Stimulated activated CD4-positive, alpha-beta T cell treated with anti-CD3 and anti-CD28 coated beads, Interleukin-2, amount 100 ng/mL, for 4 hours (primary cell): ENCODE measurements at places on chromosomes 11 and 22.

DNA sequence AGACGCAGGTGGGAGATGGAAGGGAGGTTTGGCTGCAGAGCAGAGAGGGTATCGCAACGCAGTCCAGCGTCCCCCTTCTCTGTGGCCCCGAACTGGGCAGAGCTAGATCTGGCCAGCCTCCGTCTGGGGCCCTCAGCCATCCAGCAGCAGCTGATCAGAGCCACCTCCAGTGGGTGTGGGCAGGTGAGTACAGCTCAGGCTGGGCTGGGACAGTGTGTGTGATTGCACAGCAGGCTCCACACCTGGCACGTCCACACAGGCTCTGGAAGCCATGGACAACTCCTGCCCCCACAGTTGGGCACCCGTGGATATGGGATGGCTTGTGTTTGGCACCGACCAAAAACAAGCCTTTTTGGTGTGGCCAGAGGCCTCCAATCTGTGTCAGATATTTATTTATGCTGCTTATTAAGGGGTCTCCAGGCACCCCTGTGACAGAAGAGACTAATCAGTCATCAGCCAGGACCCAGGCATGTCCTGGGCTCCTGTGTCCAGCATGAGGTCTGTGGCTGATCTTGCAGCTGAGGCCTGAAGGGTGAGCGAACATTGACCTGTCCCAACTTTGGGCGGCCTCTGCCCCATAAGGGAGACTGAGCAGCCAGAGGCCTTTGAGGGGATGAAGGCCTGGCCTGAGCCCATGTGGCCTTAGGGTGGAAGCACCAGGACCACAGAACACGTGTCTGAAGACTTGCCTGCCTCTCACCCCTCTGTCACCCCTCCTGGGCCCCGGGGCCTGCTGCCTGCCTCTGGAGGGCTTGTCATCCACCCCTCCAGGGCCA lies 18.6 kb downstream of the POLR3H start:
- no peak for DNase-seq

DNA sequence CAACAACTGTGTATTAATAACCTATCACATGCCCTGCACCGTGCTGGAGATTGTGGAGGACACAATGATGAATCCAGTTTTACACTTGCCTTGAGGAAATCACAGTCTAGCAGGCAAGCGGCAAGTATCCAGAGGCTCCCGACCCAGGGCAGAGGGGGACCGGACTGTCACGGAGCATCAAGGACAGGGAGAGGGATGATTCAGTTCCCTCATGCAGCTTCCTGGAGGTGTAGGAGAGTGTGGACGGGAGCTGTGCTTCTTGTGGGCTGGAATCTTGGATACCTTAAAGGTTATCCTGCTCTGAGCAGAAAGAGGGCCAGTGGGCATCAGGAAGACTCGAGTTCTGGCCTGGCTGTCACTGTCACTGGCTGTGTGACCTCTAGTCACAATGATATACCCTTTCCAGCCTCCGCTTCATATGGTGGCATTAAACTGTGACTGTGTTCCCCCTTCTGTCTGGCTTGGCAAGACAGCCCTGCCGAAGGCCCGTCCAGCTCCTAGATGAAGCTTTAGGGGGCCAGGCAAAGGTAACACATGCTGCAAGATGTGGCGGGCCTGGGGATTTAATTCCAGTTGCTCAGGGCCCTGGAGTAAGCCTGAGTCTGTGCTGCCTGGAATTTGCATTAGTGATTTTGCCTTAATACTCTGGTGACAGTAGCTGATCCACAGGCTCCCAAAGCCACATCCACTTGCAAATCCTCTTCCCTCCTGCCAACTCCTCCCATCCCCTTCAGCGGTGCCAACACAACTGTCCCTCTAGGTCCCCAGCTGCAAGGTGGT lies 162.8 kb downstream of the DSCAML1 start:
- DNase-seq = no peak

- no peak for DNase-seq
These were observed 33.6 kb downstream of the TMEM184B start for GRCh38 chr22:38239101-38239761.

DNA sequence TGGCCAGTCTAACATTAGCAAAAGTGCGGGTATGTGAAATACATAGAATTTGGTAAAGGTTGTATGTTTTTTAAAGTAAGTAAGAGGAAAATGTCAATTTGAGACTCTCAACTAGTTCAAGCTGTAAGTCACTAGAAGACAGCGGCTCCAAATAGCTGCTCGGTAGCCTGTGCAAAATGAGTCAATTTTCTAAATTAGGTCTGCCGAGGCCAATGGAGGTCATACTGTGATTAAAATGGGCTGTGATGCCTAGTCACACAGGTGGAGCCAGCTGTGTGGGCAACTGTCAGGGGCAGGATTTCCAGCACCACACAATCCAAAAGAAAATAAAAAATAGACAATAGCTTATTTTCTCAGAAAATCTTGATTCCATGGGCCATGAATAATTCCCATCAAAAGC lies 32.3 kb downstream of the KCNA4 start:
- no peak for DNase-seq

DNA sequence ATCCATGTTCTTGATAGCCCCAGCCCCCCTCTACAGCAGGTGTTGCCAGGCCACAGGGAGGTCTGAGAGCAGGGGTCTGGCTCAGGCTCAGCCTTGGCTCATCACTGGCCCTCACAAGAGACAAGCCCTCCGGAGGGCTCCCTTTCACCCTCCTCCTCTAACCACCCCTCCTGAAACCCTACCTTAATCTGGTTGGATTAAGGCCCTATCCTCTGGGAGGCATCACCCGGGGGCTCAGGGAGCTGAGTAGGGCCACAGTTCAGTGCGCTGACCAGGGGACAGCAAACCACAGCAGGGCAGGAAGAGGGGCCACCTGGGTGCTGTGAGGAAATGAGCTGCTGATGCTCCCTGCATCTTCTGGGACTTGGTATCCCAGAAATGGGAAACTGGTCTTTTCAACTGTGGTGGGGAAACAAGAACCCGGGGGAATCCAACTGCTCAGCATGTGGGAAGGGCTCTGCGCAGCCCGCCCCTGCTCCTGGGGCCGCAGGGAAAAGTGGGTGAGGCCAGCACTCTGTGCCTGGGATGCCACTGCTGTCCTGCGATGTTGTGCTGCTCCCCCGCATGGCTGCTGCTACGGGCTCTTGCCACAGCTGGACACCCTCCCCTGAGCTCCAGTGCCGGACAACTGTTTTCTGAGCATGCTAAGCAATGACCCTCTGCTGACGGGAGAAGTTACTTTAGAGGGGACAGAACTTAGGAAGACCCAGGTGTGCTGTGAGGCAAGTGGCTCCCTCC lies 17.5 kb downstream of the ADORA2A start:
- DNase-seq = no peak

DNA sequence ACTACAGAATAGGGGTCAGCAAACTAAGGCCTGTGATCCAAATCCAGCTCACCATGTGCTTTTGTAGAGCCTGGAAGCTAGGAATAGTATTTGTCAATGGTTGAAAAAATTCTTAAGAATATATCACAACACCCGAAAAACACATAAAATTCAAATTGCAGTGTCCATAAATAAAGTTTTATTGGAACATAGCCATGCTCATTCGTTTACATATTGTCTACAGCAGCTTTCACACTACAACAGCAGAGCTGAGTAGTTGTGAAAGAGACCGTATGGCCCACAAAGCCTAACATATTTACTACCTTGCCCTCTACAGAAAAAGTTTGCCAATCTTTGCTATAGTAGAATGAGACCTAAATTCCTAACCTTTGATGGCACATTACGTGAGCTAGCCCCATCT lies 125.7 kb downstream of the CADM1 start:
- DNase-seq = no peak

DNA sequence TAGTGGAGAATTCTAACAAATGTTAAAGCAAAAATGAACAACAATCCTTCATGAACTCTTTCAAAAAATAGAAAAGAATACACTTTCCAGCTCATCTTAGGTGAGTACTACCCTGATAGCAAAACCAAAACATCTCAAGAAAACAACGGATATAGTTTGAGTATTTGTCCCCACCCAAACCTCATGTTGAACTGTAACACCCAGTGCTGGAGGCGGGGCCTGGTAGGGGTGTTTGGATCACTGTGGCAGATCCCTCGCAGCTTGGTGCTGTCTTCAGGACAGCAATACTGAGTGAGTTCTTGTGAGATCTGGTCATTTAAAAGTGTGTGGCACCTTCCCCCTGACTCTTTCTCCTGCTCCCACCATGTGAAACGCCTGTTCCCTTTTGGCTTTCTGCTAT lies 27.0 kb downstream of the NCAPD3 start:
- DNase-seq = no peak

DNA sequence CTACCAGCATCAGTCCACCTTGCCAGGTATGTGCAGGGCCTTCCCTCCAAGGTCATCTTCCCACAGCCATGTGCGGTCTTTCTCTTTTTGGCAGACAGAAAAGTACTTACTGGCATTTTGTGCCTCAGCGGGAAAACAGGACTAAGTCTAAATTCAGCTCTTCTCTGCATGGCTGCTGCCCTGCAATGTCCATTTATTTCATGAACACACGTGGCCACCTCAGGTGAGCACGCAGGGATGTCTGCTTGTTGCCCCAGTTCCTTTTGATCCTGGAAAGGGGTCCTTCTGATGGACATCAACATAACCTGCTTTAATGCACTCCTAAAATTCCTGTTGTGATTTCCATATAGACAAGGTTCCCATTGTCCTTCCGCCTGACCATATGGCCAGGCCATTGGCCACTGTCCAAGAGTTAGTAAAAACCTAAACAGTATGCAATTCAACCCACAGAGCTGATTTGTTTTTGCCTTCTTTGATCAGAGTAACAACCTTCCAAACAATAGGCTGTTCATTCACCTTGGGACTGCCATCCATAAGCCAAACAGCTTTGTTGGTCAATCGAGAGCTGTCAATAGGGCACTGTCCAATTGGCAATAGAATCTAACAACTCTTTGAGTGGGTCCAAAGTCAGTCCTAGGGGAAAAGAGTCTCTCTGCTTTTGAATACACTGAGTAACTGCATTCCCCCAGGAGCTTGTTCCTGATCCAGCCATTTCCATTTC lies 5.9 kb downstream of the TREH start:
- DNase-seq = no peak

- DNase-seq = no peak
These were observed 71.0 kb downstream of the CYP2R1 start for GRCh38 chr11:14821031-14821430.

GRCh38 chr11:35709376-35709775 lies 46.8 kb downstream of the TRIM44 start:
- DNase-seq = no peak

GRCh38 chr22:17064498-17065100 lies 20.2 kb upstream of the IL17RA start:
- no peak for DNase-seq

DNA sequence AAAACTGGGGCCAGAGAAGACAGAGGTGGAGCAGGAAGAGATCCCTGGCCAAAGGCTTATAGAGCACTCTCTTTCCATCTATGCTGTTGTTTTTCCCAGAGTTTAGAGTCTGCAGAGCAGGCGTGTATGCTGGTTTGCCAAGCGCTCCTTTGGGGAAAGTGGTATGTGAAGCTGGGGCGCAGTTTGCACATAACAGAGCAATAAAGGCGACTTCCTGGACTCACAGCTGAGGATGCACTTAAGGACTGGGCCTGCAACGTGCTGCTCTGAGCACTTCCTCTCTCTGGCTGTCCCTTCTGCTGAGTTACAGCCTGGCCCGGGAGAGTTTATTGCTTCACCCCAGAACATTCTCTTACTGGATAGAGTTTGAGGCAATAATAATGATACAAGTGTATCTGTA lies 41.7 kb downstream of the THAP12 start:
- DNase-seq = no peak

DNA sequence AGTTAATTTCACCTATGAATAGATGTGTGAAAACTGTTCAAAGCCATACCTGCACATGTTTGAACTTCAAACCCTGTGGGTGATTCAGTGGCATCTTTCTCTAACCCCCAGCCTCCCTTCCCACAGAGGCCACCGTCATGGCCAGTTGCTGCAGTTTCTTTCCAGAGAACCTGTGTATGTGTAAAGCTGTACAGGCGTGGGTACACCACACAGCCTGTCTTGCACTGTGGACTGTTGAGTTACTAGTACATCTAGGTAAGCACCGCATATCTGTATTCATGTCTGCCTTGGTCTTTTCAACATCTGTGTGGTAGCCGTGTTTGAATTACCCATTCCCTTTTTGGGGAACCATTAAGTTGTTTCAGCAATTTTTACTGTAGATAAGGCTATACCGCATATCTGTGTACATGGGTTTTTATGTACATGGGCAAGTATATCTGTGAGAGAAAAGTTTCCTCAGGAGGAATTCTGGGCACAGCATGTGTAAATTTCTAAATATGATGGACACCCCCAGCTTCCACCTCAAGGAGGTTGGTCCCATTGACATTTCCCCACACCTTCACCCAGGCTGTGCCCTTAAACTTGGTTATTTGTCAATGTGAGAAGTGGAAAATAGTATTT lies 13.9 kb downstream of the NEAT1 start:
- no peak for DNase-seq

DNA sequence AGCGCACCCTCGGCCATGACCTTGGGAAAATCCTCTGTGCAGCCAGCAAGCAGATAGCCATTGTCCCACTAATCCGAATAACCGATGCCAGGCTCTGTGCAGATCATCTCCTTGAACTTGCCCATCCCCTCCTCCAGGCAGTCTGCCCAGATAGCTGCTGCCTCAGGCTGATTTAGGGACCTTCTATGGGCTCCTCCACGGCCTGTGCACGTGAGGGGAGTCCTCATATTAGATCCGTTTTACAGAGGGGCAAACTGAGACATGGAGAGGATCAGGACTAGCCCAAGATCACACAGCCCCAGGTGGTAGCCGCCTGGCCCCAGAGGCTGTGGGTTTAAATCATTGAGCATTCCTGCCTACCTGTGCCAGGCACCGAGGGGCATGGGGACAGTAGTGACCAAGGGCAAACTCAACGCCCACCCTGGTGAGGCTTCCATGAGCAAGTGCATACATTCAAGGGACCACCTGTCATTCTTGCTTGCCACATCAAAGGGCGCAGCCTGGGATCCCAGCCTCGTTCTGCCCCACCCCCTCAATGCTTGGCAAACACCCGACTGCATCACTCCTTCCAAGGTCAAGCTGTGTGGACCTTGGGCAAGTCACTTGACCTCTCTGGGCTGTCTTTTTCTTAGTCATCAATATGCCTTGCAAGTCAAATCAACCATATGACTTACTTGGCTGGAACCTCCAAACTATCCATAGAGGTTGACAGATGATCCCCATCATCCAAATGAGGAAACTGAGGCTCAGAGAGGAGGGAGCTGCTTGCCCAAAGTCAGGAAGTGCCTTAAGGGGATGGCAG lies 131.6 kb downstream of the MN1 start:
- no peak for DNase-seq

DNA sequence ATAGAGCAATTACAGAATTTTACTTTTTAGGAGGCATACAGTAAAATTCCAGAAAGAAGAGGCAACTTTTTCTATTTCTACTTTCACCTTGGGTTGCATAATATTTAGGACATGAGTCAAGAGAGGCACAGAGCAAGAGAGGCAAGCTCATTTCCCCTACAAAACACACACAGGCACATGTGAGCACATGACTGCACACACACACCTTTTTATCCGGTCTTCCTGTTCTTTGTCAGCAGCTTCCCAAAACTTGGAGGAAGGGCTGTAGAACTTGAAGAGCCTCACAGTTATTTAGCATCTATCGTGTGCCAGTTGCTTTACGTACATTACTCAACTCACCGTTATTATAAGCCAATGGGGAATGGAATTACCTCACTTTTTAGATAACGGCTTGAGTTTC lies 37.8 kb upstream of the CCDC179 start:
- no peak for DNase-seq

GRCh38 chr11:88651556-88651955 lies 314.0 kb upstream of the CTSC start:
- DNase-seq = no peak
